ENCODE measurements at places on chromosomes 5 and 9.

DNA sequence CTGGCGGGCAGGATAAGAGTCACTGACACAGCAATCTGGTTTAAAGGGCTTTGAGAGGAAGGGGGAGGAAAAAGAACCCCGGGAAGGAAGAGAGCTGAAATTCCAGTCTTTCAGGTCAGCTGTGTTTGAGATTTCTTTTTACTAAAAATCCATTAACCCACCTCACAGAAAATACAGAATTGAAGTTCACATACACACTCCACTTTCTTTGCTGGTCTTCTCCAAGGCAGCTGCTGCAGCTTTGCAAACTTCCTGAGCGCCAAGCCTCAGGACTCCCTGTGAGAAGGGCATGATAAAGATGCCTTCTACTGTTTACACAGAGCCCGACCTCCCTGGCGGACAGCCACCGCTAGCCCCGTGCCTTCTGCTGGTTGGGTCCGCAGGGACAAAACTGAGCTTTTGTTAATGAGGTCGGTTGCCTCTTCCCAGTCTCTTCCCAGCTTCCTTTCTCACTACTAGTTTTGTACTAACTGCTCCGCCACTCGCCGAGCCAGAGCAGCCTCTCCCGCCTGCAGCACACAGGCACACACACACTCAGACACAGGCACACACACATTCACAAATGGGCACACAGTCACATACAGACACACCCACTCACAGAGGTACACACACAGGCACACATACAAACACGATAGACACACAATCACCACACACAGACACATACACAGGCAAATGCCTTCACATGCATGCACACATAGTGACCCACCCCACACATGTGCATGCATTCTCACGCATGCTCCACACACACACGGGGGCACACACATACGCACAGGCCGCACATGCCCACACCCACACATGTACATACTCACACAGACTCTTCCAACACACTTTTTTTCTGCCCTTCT lies at the start of gene FREM1:
Gene FREM1, minus strand, starts transcription at position 468 of the 845 bp plus-strand sequence. CDS start 41,451 bp downstream, outside the sequence.
- peak; percentile 62 for DNase-seq

DNA sequence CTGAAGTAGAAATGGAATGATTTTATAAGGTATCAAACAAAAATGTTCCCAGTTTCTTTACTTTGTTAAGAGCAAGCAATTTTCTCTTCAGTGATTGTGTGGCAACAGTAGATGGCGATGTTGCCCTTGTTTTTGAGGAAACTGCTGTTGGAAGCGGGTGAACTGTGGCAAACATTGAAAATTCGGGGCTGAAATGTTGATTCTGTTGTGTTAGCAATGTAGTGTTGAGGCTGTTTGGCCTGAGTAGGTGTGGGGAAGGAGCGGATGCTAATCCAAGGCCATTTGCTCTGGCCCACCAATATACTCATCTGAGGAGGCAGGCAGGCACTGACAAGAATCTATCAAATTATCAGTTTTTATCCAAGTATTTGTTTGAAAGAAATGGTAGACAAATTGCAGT lies 129.8 kb downstream of the SLC12A2 start:
- DNase-seq, result no peak

DNA sequence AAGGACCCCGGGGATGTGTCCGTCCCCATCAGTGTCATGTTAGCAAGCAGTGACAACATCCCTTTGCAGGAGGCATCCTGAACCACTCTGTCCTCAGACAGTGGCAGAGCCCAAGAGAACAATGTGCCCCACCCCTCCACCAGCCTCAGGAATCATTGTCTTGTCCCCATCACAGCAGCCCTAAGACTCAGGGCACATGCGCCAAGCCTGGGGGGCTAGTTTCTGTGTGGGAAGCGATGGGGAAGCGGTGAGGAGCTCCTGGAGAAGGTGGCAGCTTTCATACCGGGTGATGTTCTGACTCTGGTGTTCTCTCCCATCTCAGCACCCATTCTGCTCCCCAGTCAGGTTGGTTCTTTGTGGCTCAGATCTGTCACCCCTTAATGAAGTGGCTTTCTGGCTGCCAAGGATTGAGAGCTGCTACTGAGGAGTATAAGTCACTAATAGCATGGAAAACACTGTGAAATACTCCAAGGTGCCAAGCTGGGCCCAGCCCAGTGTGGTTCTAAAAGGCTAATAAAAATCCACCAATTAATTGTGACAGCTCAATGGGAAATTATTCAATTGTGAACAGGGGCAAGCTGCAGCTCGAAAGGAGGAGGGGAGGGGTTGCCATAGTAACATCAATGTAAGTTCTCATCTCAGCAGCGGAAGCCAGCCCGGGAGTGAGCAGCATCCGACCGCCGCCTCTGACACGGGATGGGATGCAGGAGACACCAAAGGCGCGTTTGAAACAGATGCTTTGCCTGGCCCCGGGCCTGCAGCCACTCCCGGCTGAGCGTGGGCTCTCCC lies 4.7 kb downstream of the QRFP start:
- DNase-seq, result peak; percentile 73

DNA sequence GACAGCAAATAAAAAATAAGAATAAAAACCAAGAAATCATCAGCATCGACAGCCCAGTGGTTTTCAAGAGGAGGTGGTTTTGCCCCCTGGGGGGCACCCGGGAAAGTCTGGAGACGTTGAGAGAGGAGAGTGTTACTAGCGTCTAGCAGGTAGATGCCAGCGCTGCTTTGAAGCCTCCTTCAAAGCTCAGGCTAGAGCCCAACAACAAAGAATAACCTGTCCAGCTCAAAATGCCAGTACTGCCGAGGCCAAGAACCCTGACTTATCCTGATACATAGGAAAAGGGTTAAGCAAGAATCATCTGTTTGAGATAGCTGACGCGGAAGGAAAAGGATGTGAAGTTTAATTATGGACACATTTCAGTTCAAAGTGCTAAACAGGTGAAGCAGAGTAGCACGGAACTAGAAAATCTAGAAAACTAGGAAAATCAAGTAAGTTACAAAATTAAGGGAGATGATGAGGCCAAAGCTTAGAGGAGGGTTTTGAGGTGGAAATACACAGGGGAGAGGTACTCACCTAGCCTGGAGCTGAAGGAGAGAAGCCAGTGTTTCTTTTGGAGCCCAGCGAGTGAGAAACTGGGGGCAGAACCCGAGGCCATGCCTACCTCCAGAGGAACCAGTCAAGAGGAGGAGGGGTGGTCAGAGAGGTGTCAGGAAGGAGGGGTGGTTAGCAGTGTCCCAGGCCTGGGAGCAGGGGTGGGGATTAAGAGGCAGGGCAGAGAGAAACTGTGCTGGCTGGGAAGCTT lies 121.0 kb upstream of the RETREG1 start:
- DNase-seq, result no peak

DNA sequence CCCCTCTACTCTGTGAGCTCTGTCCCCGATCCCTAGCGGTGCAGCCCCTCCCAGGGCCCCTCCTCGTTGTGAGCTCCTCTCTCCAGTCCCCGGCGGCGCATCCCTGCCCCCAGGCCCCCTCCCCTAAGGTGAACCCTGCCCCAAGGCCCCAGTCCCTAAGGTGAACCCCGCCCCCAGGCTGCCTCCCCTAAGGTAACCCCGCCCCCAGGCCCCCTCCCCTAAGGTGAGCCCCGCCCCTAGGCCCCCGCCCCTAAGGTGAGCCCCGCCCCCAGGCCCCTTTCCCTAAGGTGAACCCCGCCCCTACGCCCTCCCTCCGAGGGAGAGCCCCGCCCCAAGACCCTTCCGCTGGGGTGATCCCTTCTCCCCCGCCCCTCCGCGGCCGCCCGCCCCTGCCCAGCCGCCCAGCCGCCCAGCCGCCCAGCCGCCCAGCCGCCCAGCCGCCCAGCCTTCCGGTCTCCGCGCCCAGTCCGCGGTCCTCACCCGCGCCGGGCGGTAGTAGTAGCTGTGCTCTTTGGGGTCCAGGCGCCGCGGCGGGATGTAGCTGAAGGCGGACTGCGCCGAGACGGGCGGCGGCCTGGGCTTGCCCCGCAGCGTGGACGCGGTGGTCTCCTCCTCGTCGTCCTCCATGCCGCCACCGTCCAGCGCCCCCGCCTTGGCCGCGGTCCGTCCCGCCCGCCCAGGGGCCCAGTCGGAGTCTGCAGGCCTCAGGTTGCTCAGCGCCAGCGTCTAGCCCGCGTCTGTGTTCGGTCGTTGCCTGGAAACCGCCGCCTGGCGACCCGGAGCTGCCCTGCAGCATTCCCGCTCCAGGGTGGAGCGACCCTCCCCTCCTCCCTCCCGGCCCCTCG lies at the start of gene CFAP90:
Gene CFAP90, minus strand, starts transcription at position 739 of the 845 bp plus-strand sequence. Its CDS starts 112 bp downstream, at position 627.
- peak; percentile 60 for DNase-seq

Measured in ovary (tissue), 10 donors.